Activated CD4-positive, alpha-beta T cell treated with anti-CD3 and anti-CD28 coated beads, Interleukin-2, Interleukin-4, amounts not matched to agents 100 ng/mL and 50 ng/mL, durations not matched to agents 16 hours and 8 hours (primary cell): ENCODE measurements at places on chromosomes 6 and 20.

GRCh38 chr6:129494099-129494498, 215.9 kb downstream of the ARHGAP18 start:
- no peak for DNase-seq

DNA sequence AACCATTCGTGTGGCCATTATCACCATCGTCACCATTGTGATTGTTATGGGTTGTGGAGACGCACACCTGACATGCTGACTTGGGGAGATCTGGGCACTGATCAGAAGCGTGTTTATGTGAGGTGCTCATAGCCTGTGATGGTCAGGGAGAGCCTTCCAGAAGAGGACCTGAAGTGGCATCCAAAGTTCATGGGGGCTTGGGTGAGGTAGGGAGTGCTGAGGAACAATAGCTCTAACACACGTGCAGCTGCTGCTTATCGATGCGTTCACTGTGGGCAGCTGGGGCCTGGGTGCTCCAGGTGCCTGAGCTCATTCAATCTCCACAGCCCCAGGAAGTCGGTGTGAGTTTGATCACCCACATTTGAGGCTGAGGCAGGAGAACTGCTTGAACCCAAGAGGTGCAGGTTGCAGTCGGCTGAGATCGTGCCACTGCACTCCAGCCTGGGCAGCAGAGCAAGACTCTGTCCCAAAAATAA, 227.3 kb downstream of the PREX1 start:
- DNase-seq = no peak

DNA sequence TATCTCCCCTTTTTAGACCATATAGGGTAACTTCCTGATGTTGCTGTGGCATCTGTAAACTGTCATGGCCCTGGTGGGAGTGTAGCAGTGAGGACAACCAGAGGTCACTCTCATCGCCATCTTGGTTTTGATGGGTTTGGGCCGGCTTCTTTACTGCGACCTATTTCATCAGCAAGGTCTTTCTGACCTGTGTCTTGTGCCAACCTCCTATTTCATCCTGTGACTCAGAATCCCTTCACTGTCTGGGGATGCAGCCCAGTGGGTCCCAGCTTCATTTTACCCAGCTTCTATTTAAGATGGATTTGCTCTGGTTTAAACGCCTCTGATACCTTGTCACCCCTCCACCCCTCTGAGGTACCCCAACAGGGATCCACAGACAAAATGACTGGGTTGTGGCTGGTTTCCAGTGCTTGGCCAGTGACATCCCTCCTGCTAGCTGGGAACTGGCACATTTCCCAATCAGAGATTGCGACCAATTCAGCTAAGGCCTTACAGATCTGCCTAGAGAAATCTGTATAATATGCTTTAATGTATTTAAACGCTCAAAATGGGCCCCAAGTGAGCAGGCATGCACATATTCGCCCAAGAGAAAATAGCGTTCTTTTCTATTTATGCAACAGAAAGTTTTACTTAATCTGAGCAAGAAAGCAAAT, 315.6 kb upstream of the QKI start:
- DNase-seq = no peak

GRCh38 chr6:84448331-84448730, 220.9 kb upstream of the CEP162 start:
- DNase-seq = no peak

GRCh38 chr6:167030222-167031072, 31.2 kb downstream of the CEP43 start:
- DNase-seq = no peak

- DNase-seq = peak; percentile 80
These were observed 32.0 kb downstream of the POM121L2 start for GRCh38 chr6:27280064-27280539.

GRCh38 chr6:107817784-107818183, 6.3 kb downstream of the SCML4 start:
- DNase-seq = no peak

DNA sequence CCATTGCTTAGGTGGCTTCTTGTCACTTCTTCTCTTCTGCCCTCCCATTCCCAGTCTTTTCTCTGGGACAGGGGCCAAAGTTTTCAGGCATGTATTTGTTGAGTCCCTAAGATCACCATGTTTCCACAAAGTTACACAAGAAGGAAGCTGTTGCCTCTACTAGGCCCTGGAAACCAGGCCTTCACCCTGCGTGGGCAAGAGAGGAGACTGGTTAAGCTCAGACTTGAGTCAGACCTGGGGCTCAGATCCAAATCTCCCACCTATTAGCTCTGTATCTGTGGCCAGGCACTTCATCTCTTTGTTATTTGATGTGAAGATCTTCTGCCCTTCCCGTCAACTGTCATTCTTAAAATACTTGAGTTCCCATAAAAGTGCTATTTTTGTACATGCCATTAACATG, 154.6 kb downstream of the SASH1 start:
- no peak for DNase-seq

DNA sequence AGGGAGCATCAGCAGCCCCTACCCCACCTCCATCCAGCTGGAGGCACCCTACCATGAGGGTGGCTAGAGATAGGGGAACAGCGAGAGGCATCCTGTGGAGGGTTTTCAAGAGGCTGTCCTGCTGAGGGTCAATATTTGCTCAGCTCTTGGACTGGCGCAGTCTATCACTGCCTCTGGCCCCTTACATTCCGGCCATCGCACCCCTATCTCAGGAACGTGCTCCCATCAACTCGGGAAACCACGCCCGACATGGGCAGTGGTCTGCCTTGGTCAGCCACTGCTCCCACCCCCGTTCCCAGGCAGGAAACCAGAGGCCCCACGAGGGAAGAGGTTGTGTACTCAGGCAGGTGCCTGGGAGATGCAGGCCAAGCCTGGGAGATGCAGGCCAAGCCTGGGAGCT, 57.9 kb downstream of the VEGFA start:
- DNase-seq = no peak

- DNase-seq = no peak
These were observed 20.0 kb upstream of the WFDC2 start for GRCh38 chr20:45449528-45449927.

GRCh38 chr6:106199998-106200397, 113.9 kb downstream of the PRDM1 start:
- DNase-seq = no peak

DNA sequence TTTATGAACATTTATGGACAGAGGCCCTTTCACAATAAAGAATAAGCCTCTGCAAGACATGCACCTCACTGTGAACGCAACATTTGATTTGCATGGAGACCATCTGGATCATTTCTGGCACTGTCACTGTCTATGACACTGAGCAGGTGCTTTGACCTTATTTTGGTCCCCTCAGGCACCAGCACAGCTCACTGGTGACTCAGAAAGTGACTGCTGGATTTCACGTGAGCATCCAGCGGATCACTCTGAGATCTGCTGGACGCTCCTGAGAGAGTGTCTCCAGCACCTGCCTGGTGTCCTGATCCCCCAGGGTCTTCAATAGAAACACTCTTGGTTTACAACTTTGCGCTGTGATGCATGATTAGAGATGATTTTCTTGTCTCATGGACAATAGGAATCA, 375.7 kb downstream of the TENT5A start:
- no peak for DNase-seq

- no peak for DNase-seq
These were observed 234.7 kb downstream of the TRDN start for GRCh38 chr6:123402052-123402451.

DNA sequence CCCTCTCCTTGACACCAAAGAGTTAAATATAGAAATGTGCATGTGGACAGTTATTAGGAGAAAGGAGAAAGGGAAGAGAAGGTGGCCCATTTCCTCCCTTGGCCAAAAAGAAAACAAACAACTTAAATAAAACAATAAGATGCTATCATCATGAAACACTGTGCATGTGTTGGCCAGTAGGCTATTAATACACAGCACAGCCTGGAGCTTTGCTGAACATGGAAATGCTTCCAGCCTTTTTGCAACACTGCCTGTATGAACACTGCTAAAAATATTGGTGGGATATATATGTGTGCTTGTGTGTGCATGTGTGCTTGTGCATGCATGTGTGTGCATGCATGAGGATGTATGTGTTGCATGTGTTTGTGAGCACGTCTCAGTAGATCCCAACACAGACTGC, 100.4 kb downstream of the LY86 start:
- DNase-seq = no peak

DNA sequence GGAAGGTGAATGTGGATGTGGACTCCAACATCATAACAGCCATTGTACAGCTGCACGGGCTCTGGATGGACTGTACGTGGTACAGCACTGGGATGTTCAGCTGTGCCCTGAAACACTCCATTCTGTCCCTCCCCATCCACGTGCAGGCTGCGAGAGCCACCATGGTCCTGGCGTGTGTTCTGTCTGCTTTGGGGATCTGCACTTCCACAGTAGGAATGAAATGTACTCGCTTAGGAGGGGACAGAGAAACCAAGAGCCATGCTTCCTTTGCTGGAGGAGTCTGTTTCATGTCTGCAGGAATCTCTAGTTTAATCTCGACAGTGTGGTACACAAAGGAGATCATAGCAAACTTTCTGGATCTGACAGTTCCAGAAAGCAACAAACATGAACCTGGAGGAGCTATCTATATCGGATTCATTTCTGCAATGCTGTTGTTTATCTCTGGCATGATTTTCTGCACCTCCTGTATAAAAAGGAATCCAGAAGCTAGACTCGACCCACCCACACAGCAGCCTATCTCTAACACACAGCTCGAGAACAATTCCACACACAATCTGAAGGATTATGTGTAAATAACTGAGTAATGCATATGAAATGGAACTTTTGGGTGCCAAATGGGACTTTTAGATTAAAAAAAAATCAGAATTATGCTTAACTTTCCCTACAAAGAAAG, 12.1 kb downstream of the CLDN20 start:
- no peak for DNase-seq

DNA sequence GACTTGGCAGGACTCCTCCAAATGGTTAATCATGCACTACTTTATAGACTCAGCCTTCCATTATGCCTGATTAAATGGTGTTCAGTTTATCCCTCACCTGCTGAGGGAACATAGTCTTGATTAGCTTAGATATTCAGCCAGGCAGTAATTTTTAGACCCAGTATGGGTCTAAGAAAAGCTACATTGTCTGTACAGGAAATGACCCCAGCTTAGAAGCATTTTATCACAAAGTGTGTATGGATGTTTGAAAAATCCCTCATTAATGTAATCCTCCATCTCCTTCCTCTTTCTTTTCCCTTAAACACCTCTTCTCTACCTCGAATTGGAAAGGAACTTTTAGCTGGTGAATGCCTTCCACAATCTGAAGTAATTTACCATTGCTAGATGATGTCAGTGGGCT, 252.2 kb upstream of the BMP2 start:
- DNase-seq = no peak

GRCh38 chr6:122322824-122323223, 76.6 kb upstream of the HSF2 start:
- no peak for DNase-seq

- no peak for DNase-seq
These were observed 364.4 kb downstream of the CD109 start for GRCh38 chr6:74060354-74060753.

DNA sequence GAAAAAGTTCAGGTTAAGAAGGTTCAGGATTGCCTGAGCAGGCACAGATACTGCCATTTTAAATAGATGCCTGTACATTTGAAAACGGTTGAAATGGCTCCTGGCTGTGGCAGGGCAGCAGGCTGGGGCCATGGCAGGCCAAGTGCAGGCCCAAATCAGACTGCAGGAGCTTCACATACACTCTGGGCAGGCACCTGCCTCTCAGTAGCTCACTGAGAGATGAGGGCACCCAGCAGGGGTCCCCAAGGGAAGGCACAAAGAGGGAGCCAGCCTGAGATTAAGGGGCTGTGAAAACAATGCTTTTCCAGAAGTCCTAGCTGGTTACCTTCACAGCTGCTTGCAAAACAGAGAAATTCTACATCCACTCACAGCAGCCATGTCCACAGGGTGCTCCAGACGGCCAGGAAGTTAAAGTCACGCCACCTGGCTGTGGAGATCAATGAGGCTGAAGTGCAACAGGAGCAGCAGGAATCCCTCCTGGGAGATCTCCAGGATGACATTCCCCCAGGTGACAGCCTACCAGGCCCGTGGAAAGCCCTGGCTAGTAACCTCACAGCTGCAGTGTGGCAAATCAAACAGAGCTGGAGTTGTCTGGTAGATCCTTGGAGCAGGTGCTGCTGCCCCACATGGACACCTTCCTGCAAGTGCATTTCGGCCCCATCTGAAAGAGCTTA, 6.2 kb upstream of the RAET1E start:
- no peak for DNase-seq

DNA sequence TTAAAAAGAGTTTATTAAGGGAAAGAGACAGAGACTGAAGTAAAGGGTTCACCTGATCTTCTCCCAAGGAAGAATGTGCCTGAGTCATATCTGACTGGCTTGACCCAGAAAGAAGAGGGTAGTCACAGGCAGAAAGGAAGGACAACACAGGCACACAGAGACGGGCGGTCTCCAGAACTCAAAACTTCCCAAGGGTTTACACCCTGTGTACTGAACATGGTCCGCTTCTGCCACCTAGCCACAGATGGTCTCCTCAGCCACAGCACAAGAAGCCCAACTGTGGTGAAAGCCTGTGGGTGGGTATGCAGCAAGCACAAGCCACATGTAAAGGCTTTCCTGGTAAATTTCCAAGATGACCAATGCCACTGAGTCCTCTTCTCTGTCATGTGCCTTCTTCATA, 17.2 kb downstream of the UNC5CL start:
- DNase-seq = no peak

DNA sequence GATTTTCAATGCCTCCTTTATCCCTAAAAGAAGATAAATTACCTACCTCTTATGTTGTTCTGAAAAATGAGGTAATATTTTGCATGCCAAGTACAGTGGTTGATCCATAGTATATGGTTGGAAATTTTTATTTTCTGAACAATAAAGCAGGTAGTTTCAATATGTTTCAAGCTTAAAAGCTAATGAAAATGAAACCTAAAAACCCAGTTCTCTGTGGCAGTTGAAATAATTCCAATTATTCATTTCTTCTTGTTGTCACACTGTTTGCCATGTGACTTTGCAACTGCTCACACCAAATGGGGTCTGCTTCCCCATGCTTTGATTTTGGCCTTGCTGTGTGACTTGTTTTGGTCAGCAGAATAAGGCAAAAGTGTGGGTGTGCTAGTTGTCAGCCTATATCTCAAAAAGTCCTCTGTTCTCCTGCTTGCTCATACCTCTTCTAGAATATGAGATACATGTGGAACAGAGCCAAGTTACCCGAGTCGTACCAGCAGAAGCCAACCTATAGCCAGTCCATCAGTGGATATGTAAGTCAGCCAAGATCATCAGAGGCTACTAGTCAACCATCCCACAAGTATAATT, 197.2 kb upstream of the THEMIS start:
- DNase-seq = no peak

DNA sequence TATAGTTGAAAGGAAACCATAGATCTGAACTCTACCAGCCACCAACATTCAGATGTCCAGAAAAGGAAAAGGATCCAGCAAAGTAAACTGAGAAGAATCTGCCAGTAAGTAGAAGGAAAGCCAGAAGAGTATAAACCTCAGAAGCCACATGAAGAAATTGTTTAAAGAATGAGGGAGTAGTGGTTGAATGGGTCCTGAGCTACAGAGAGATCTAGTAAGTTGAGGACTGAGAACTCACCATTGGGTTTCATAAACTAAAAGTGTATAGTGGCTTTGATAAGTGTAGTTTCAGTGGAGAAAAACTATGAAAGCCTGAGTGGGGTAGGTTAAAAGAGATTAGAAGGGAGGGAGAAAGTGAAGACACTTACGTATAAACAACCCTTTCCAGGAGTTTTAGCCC, 32.0 kb upstream of the SUMO4 start:
- DNase-seq = peak; percentile 48

GRCh38 chr6:110590821-110591351, 114.5 kb upstream of the SLC22A16 start:
- DNase-seq = peak; percentile 53
